ENCODE measurements at places on chromosomes 5 and 9.

DNA sequence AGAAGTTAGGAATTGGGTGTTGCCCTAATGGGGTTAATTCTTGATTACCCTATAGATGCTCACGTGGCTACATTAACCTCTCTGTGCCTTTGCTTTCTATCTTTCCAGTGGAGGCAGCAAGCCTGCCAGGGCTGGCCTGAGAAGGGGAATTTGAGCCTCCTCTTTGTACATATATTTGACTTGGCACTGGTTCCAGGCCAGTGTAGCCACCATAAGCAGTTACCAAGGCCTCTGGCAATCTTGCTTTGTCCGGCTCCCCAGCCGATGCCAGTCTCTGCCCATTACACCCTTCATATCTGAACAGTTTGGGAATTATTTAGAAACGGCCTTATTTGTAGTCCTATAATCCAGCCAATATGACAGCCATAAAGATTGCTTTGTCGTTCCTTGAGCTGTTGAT is 58.6 kb upstream of the PPARGC1B start:
- DNase-seq = no peak

GRCh38 chr5:78647838-78648358 is 674 bp downstream of the LHFPL2 start:
- peak; percentile 83 for DNase-seq

DNA sequence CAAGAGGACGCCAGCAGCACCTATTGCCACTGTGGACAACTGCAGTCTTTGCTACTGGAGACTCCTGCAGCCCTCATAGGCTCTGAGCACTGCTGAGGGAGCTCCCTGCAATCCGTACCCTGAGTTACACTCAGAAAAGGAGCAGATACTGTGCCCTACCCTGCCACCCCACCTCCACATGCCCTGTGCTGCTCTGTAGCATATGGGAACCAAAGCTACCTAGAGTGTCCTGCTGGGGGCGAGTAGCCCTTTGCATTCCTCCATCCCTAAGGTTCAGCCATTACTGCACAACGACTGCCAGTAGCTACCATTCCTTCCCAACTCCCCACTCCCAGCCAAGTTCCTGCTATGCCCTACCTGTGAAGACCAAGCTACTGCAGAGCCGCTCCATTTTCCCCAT is 90.2 kb upstream of the SNCAIP start:
- no peak for DNase-seq

DNA sequence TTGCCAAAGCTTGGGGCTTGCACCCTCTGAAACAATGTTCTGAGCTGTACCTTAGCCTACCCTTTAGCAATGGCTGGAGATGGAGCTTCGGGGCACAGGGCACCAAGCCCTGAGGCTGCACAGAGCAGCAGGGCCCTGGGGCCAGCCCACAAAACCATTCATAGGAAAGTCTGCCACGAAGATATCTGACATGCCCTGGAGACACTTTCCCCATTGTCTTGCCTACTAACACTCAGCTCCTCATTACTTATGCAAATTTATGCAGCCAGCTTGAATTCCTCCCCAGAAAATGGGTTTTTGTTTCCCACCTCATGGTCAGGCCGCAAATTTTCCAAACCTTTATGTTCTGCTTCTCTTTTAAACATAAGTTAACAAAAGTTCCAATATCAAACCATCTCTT is 105.7 kb downstream of the DTWD2 start:
- DNase-seq = no peak

- no peak for DNase-seq
Observed at GRCh38 chr9:32854271-32854670, 70.9 kb downstream of the TMEM215 start.

GRCh38 chr9:126625329-126626126 is 11.8 kb downstream of the LMX1B start:
- DNase-seq = no peak

DNA sequence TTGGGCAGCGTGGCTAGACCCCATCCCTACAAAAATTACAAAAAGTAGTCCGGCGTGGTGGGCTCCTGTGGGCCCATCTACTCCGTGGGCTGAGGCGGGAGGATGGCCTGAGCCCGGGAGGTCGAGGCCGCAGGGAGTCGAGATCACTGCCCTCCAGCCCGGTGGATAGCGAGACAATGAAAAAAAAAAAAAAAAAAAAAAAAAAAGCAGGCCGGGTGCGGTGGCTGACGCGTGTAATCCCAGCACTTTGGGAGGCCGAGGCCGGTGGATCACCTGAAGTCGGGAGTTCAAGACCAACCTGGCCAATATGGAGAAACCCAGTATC is 110.5 kb upstream of the LPCAT1 start:
- DNase-seq = no peak

DNA sequence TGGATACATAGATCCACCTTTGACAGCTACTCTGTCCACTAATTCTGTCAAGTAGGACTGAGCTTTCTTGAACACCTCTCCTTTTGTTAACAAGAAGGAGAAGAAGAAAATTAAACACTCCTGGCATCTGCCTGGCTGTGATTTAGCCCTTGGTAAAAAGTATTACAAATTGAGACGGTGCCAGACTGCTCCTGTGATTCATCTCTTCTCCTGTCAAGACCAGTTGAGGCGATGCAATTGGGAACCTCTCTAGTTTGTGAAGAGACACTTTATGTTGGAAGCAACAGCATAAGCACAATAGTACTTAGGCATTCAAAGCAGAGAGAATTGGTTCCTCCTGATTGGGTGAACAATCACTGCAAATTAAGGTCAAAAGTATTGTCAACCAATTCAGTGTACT is 72.7 kb downstream of the GHR start:
- DNase-seq = no peak

DNA sequence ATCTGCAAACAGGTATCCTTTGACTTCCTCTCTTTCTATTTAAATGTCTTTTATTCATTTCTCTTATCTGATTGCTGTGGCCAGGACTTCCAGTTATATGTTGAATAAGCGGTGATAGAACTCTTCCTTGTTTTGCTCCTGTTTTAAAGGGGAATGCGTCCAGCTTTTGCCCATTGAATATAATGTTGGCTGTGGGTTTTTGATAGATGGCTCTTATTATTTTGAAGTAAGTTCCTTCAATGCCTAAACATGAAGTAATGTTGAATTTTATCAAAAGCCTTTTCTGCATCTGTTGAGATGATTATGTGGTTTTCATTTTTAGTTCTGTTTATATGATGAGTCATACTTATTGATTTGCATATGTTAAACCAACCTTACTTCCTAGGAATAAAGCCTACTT is 300.5 kb upstream of the CTNND2 start:
- no peak for DNase-seq

DNA sequence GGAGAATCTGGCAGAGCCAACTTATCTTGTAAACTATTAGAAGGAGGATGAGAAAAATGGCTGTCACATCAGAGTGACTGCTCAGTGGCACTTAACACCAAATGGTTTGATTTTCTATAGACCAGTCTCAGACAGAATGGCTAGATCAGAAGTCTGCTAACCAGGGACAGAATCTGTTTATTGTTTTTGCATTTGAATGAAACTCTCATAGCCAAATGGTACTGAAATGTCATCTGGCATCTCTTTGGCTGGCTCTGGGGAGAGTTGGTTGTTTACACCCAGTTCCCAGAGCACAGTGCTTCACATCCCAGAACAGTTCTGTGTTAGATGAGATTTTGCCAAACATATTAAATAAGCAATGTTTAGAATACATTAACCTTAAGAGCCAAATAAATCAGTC is 106.6 kb upstream of the HMHB1 start:
- no peak for DNase-seq

DNA sequence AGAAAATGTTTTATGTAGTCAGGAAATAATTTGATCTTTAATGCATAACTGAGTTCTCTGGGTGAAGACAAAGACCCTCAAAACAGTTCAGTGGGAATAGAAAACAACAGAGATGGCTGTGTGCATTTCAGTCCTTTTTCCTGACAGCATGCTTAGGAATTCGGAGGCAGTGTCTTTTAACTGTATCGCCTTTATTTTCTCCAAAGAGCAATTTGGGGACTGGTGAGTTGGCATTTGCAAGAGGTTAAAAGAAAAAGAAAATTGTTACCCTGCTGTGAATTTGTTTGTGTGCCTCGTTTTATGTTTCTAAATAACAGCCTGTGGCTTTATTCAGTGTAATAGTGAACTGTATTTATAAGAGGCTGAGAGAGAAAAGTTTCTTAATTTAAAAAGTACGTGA is 227.8 kb upstream of the DMAC1 start:
- no peak for DNase-seq

- no peak for DNase-seq
Observed at GRCh38 chr9:132486706-132487350, 76.8 kb downstream of the CFAP77 start.

DNA sequence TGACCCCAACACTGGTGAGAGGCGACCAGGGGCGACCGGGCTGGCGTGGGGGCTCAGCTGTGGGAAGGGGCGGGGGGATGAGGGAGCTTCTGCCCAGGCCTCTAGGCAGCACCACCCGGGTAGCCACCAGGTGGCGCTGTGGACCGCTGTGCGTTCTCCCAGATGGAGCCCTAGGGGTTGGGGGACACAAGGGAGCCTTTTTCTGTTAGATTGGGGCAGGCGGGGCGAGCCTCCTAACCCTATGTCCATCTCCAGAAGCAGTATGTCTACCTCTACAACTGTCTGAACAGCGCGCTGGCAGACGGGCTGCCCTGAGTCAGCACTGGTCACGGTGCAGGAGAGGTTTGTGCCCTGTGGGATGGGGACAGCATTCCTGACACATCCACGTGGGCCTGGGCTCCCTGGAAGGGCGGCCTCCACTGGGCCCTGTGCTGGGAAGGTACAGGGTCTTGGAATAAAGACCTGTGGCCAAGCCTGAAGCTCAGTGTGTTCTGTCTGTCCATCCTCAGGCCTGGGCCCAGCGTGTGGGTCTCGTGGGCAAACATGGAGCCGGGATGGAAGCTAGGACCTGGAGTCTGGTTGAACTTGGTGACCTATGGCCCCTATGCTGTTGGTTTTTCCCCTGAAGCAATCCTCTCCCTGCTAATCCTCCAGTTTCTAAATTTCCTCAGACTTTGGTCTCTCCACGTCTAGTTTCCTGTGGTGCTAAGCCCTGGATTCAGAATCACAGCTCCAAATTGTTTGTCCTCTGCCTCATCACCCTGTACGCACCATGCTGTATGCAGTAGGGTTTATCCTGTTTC is 23.1 kb upstream of the SPTLC1 start:
- peak; percentile 88 for DNase-seq

DNA sequence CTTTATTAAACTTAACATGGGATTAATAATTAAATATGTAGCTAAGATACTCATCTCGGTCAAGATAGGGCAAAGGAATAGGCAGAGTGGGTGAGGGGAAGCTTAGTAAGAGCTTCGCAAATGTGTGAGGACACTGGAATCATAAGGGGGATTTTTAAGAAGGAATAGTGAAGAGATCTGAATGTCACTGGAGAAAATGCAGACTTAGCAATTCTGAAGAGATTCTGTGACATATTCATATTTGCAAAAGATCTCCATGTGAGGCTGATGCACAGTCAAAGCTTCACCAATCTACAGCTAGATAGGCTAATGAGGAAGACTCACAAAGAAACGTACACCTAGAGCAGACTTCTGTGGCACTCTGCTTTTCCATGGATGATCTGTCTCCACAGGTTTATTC is 1202.8 kb upstream of the CDH6 start:
- DNase-seq = no peak

- no peak for DNase-seq
Observed at GRCh38 chr5:54443270-54443669, 12.2 kb upstream of the HSPB3 start.

DNA sequence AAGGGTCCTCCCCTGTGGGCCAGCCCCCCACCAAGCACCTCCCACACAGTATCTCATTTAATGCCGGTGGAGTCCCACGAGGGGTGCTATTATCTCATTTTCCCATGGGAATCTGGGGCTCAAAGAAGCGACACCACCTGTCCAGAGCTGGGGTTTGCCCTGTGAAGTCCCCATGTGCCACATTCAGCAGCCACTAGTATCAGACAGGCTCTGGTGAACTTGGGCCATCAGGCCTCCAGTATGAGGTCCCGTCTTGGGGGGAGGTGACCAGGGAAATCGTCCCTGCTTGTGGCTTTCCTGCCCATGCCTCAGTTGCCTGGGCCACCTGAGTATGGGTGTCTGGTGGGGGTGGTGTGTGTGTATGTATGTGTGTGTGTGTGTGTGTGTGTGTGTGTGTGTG is 222.7 kb downstream of the PBX3 start:
- DNase-seq = no peak

DNA sequence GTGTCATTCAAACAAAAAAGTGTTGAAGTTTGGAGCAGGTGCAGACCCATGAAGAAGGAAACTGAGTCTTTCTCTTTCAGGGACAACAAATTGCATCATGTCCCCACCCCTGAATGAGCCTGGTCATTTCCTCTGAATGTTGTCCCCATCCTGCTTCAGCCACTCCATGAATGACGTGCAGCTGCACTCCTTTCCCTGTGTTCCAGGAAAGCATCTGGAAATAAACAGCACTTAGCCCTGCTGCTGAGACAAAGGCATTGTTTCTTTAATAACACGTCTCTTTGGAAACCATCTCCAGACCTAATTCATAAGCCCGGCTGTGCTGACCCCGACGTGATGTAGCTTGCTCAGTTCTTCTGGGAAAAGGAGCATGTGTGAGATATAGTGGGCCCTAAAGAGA is 682.3 kb downstream of the BRINP1 start:
- DNase-seq = no peak

GRCh38 chr9:113488071-113488470 is 24.5 kb downstream of the RGS3 start:
- DNase-seq = no peak

DNA sequence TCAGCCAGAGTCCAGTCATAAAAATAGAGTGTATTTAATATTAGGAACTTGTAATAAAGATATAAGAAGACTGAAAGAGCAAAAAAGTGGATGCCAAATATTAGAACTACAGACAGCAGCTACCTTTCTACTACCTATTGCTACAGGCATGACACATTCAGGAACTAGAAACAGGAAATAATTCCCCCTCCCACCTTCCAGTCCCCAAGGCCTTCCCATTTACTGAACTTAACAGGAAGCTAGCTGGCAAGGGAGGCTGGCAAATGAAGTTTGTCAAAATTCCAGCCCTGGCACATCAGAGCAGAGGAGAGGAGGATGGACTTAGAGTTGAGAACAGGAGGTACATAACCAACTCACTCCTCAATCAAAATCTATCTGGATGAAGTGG is 50.2 kb upstream of the RIC1 start:
- DNase-seq = no peak

DNA sequence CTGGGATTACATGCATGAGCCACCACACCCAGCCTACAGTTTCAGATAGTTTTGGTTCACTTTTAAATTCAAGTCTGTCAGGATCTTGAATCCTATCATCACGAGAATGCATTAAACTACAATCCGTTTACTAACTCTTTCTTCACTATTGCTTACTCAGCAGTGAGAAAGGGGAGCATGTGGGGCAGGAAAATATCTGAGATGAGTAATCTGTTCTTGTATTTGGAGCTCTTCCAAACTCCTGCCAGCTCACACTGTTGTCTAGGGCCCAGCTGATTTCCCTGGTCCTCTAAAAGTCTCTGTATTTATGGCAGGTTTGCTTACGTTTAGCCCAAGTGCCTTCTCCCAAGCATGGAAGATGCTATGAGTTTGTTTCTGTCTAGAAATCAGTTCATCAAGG is 152.2 kb downstream of the FGF18 start:
- no peak for DNase-seq

GRCh38 chr5:133052317-133053175 is 733 bp downstream of the HSPA4 start:
- DNase-seq = peak; percentile 80

- no peak for DNase-seq
Observed at GRCh38 chr5:90055831-90056328, 353.7 kb downstream of the CETN3 start.
